ENCODE measurements at places on chromosomes 2 and 18. TPM values are rescaled to one million over a fixed set of nuclear protein-coding genes. Genes with fewer than 3 reads are reported as not detected.

The CIB4 gene
- not detected for polyA plus RNA-seq

The SPATA3 gene
- polyA plus RNA-seq, result not detected

The RAX gene
- polyA plus RNA-seq, result 0.05 TPM

The TSPYL6 gene
- 0.02 TPM for polyA plus RNA-seq

The CNOT9 gene
- 25.6 TPM for polyA plus RNA-seq

The KLHL14 gene
- polyA plus RNA-seq, result 0.64 TPM

The CRYGC gene
- polyA plus RNA-seq, result not detected

The ATP8B1 gene
- 4.3 TPM for polyA plus RNA-seq

The CCDC85A gene
- polyA plus RNA-seq, result 0.21 TPM

The TXNDC2 gene
- 0.02 TPM for polyA plus RNA-seq

The DYSF gene
- polyA plus RNA-seq, result 5.8 TPM

The REG3G gene
- polyA plus RNA-seq, result 0.73 TPM

The PREPL gene
- polyA plus RNA-seq, result 16.2 TPM

The LAMA3 gene
- 50.1 TPM for polyA plus RNA-seq

The FN1 gene
- polyA plus RNA-seq, result 439 TPM

The HOXD10 gene
- polyA plus RNA-seq, result 0.09 TPM

The TUBA4B gene
- 0.23 TPM for polyA plus RNA-seq

The ANKRD62 gene
- not detected for polyA plus RNA-seq

The GRP gene
- polyA plus RNA-seq, result 0.48 TPM

The ANKRD23 gene
- polyA plus RNA-seq, result 7.5 TPM

Measured in thymus (tissue), 14 donors.